ENCODE measurements at places on chromosomes 7 and 10.

- no peak for DNase-seq
These were observed at the start of gene NOBOX for GRCh38 chr7:144403649-144404061. NOBOX (minus strand) TSS chr7:144403693.

GRCh38 chr10:23693501-23693901 lies 254.6 kb downstream of the OTUD1 start:
- no peak for DNase-seq

GRCh38 chr10:114271779-114272167 lies 32.7 kb downstream of the VWA2 start:
- no peak for DNase-seq

DNA sequence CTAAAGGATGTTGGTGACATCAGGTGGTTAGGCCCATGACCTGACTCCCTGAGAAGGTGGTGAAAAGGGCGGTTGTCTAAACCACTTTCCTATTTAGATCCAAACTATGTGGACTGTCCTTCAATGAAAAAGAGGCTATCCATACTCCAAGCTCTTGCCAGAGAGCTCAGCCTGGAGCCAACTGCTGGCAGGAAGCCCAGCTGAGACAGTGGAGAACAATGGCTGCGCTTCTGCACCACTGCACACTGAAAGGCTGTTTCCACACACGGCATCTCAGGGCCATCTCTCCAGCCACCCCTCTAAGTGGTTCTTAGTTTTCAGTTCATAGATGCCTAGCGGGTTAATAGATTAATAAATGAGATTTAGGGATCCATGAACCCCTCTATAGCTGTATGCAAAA lies 488.8 kb upstream of the ZMIZ1 start:
- no peak for DNase-seq

GRCh38 chr10:100744987-100745881 lies at the start of gene PAX2:
PAX2 (plus strand) TSS chr10:100745582; CDS start chr10:100746261, 679 bp downstream.
- no peak for DNase-seq

DNA sequence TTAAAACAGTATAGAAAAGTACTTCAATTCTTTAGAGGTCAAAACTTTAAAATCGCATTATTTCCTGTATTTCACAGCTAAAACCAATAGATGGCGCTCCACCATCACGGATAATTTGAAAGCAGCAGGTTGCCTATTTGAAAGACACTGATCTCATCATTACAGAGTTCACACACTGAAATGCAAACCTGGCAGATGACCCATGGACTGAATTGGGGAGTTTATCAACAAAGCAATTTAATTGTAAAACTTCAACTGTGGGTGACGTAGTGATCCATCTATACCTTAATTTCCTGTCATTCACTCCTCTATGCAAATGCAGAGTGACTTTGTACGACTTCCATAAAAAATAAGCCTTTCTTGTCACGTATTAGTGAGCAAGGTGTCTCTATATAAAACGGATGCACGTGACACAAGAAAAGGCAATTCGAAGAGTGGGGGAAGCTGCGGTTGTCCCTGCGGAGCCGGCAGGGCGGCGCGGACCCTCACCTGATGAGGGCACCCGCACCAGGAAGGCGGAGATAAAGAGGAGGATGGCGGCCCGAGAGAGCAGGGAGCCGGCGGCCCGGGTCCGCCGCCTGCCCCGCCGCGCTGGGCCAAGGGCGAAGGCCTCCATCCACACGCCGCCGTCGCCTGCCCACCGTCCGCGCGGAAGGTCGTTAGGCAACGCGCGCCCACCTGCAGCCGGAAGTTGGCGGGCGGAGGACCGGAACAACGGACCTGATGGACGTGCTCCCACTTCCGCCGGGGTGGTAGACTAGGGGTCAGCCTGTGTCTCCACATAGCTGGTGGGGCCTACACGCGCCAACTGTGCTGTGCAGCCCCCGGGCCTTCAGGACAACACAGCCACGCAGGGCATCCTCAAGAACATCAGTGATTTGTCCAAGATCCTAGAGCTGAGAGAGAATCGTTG lies at the start of gene ZPBP:
Gene ZPBP (minus strand): TSS at position 668 of the 913 bp plus-strand sequence. CDS start 52 bp downstream, at position 616.
- peak; percentile 27 for DNase-seq

Data from stimulated activated CD4-positive, alpha-beta T cell treated with anti-CD3 and anti-CD28 coated beads, Interleukin-1b, Interleukin-23, amount 100 ng/mL, for 24 hours (primary cell).